NCI-H2081 (cell line): ENCODE measurements at places on chromosomes 1 and 21.
A peak's percentile ranks its signal among the peaks of the same experiment; 100 is the strongest.

DNA sequence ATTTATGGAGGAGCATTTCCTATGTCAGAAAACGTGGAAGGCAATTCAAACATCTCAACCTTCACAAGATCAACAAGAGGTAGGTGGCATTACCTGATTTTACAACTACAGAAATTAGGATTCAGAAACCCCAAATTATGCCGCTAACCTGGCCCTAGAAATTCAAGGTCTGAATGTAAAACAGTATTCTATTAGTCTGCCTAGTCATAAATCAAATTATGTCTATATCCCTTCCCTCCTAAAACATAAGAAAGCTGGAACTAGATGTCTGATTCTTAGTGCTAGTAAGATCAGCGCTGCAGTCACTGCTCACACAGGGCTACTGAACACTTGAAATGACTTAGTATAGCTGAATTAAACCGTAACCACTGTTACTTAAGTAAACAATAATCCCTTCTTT, 1.4 kb downstream of the TOMM20 start:
- DNase-seq: no peak

GRCh38 chr1:61457526-61458040, 267.4 kb downstream of the TM2D1 start:
- no peak for DNase-seq

DNA sequence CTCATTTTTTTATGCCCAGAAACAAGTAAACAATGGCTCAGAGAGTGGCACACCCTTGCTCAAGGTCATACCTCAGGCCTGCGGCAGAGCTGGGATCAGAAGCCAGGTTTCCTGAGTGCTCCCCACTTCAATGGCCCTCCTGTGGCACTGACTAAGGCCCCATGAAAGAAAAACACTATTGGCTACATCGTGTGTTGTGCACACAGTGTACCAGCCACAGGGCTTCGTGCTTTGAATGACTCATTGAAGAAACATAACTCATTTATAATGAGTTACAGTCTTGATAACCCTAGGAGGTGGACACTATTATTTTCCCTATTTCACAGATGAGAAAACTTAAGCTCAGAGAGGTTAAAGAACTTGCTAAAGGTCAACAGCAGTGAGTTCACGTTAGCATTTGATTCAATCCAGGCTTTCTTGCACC, 91.2 kb downstream of the TRABD2B start:
- DNase-seq: no peak

DNA sequence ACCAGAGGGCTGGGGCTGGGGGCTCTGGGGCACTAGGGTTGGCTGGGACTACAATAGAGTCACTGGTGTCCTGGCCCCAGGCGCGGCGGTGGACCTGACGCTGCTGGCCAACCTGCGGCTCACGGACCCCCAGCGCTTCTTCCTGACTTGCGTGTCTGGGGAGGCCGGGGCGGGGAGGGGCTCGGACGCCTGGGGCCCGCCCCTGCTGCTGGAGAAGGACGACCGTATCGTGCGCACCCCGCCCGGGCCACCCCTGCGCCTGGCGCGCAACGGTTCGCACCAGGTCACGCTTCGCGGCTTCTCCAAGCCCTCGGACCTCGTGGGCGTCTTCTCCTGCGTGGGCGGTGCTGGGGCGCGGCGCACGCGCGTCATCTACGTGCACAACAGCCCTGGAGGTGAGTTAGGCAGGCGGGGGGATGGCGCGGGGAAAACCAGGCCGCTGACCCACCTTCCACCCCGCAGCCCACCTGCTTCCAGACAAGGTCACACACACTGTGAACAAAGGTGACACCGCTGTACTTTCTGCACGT, 4.1 kb downstream of the TIE1 start:
- no peak for DNase-seq

DNA sequence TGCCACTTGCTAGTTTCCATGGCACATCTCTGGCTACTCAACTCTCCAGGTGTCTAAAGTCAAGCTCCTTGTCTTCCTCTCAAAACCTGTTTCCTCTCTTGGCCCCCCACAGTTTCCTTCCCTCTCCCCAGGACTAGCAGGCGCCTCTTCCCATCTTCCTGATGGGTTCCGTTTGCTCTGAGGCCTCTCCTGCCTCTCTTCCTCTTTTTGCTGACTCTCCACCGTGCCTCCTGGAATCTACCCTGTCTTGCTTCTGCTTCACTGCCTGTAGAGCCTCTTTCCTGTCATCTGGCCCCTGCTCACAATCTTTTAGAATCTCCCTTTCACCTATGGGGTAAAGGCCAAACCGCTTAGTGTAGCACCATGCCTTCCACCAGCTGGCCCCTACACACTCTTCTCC, 21.8 kb upstream of the LHX4 start:
- no peak for DNase-seq

DNA sequence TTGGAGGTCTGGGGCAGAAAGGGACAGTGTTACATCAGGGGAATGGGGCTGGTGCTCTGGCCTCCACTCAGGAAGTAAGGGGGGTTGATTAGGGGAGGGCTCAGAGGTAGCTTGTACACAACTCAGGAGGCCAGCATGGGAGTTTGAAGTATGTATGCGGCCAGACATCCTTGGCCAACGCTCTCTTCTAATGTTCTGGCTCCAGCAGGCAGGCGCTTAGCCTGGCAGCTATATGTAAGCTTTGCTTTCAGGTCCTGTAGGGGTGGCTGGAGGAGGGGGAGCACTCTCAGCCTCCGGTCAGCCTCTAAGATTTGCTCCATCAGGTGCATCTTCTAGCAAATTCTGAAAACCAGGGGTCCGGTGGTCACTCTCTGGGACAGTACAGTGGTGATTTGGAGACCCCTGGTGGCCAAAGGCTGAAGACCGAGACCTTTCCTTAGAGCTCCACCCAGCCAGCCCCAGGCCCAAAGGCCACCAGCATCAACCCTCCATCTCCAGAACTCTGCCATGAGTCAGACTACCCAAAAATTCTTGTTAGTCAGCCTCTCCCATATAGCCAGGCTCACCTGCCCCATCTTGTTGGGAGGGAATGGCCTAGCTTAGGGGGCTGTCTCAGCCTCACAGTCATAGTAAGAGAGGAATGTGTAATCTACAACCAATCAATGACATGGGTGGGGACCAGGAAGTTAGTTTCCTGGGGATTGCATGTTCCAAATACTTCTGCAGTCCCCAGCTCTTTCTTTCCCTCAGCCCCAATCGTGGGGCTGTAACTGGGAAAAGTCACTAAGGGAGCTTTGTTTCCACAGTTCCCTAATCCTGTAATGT, 9.7 kb upstream of the COL8A2 start:
- peak; percentile 37 for DNase-seq

- no peak for DNase-seq
Measured at GRCh38 chr21:41897700-41898099, 18.6 kb upstream of the PRDM15 start.

- peak; percentile 59 for DNase-seq
Measured at GRCh38 chr1:2229037-2229864, 1.1 kb downstream of the SKI start.

- DNase-seq: peak; percentile 46
Measured at GRCh38 chr1:27521336-27521831, 31.4 kb upstream of the WASF2 start.

DNA sequence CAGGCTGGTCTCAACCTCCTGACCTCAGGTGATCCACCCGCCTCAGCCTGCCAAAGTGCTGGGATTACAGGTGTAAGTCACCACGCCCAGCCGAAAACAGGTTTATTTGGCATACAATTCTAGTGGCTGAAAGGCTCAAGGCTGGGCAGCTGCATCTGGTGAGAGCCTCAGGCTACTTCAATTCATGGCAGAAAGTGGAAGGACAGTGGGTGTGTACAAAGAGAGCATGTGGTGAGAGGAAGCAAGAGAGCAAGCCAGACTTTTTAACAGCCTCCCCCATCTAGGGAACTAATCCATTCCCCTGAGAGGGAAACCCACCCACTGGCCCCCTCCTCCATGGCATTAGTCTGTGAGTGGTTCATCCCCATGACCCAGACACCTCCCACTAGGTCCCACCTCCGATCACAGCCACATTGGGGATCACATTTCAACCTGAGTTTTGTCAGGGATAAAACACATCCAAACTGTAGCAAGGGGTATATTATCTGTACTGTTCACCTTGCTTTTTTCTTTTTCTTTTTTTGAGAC, 9.5 kb downstream of the BMP8A start:
- peak; percentile 3 for DNase-seq

GRCh38 chr1:240126821-240127220, 35.1 kb downstream of the FMN2 start:
- no peak for DNase-seq

- no peak for DNase-seq
Measured at GRCh38 chr1:64171797-64172281, 31.6 kb upstream of the UBE2U start.

DNA sequence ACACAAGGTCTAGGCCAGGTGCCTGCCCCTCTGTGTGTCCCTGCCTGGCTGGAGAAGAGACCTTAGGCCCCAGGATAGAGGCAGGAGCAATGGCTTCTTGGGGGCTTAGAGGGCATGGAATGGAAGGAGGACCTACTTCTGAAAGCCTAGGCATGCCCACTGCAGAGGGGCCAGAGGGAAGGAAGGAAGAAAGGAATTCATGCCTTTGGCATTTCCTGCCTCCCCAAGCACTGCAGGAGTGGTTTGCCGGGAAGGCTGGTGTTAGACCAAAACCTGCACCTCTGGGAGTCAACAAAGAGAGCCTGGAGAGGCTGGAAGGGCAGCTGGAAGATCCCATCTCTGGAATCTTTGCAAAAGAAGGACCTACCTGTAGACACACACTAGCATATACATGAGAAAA, 50.7 kb upstream of the KCNE2 start:
- no peak for DNase-seq

GRCh38 chr1:167210966-167211674, 9.6 kb upstream of the POU2F1 start:
- no peak for DNase-seq

DNA sequence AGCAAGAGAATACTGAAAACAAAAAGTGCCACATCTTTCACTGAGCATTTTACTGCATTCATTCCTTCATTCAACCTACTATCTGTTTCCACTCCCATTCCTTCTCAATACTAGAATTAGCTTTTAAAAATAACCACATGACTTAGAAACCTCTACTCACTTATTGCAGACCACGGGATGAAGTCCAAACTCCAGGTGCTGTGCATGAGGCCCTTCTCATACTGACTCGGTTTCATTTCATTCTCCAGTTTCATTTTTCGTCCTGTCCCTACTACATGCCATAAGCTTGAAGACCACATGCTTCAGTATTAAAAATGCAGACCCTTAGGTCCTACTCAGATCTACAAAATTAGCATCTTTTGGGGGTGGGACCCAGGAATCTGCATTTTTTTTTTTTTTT, 2.3 kb upstream of the BACH1 start:
- DNase-seq: no peak

- peak; percentile 29 for DNase-seq
Measured at GRCh38 chr1:205301205-205301821, 20.2 kb downstream of the NUAK2 start.

DNA sequence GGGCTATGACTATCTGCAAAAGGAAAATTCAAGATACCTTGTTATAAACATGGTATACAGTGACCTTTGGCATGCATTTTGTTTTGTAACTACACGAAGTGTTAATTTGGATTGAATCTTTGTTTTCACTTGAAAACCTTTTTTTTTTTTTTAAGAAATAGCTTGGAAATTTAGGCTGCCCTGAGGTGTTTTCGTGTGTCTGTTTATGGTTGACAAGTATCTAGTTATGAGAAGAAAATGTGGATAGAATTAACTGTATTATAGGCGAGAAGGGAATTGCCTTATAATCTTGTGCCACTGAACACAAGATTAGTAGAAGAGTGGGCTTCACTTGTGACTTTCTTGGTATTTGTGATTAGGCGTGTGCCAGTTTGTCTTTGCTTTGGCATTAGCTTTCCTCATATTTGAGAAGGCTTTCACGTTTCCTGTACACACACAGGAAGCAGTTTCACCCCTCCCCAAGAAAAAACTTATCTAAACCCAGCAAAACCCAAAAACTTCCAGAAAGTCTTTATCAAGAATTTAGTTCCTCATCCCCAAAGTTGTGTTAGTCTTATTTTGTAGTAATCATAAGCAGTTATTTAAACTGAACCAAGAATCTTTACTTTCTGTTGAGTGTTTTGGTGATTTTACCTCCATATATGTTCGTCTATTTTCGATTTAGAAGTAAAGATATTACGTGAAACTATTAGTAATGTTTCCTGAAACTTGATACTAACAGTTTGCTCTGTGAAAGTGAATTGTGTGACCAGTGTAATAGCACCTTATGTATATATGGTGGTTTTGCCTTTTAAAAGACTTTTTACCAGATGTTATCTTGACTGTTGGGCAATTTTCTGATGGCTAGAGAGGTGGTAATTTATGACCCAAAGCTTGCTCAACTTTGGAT, 3.8 kb downstream of the DYRK1A start:
- DNase-seq: no peak
